ENCODE measurements at places on chromosomes 5 and 9.

GRCh38 chr5:118557251-118557661 is 431.1 kb downstream of the DTWD2 start:
- no peak for DNase-seq

GRCh38 chr5:78672154-78672553 is 23.6 kb upstream of the LHFPL2 start:
- DNase-seq = no peak

DNA sequence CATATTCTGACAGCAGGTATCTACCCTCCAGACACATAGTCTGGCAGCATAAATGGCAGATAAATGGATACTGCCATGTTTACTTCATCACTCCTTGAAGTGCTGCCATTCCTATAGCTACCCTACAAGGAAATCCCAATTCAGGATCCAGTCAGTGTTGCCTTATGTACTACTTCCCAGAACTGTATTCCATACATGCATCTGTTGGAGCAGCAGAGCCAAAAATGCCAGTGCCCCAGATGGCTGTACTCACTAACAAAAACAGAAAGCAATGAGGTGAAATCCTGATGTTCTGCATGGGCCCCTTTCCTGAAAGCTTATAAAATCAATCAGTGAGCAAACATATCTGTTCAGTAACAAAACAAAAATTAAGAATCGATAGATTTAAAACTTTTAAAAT is 490.0 kb upstream of the COX7C start:
- no peak for DNase-seq

- no peak for DNase-seq
These were observed 123.8 kb downstream of the DMRT2 start for GRCh38 chr9:1173993-1174392.

DNA sequence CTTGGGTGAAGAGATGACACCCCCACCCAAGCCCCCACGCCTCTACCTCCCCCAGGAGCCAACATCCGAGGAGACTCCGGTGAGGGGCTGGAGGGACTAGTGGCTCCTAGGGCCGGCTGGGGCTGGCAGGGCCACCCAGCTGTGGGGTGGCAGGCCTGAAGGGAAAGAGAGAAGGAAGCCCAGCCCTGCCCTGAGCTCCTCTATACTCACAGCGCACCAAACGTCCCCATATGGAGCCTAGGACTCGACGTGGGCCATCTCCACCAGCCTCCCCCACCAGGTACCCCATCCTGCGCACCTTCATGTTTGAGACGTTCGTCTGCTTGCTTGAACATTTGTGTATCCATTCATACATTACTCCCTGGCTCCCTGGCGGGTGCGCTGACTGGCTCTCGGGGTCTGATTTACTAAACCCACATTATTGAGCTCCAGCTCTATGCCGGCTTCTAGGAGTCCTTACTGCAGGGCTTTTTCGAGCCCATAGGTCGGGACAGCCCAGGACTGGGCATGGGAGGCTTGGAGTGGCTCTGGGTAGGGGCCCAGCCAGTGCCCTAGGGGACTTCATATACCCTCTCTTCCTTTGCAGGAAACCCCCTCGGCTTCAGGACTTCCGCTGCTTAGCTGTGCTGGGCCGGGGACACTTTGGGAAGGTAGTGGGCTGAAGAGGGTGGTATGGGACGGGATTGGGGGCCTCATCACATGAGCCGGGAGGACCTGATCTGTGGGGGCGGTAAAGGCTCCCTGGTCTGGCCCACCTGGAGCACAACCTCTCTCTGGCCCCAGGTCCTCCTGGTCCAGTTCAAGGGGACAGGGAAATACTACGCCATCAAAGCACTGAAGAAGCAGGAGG is 9.1 kb downstream of the ZDHHC12 start:
- DNase-seq = no peak

DNA sequence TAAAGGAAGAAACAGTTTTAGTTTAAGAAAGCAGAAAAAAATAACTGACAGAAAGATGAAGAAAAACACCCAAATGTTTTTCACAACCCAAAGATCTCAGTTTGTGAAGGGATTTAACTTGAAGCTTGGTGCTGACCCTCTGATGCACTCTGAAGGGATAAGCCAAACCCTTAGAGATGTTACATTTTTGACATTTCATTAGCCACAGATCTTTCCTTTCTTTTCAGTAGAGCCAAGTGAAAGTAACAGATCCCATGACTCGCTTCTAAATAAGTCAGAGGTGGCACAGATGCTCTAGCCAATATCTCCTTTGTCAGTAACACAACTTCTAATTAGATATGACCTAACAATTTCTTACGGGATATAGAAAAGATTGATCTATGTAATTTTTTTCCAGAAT is 394.5 kb upstream of the EDIL3 start:
- DNase-seq = no peak

DNA sequence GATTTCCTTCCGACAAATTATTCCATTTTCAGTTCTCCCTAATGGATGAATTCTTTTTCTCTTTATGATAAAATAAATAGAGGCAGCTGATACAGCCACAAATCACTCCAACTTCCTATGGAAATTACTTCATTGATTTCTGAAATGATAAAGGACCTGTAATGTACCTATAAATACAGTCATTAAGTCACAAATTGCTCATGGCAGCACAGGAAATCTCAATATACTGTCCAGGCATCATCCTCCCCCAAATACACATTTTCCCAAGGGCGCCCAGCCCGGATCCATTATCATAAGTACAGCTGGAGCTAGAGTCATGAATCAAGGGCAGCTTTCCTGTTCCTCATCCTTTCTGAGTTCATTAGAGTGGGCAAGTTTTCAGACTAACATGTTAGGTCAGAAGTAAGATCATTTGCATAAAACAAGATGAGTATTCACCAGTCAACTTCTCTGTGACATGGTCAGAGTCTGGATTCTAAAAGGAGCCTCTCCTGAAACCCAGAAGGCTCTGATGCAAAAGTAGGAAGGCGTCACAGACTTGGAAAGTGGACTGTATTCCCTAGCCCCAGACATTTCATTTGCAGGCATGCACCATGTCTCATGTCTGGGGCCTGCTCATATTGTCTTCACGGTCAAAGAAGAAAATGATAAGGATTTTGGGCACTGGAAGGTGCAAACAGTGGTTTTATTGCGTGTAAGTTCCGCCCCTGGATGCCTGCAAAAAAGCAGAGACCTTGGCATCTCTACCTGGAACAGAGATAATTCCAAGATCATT is 383.2 kb downstream of the PLK2 start:
- DNase-seq = no peak

GRCh38 chr5:11903121-11903613 is 1.1 kb downstream of the CTNND2 start:
- no peak for DNase-seq

- no peak for DNase-seq
These were observed 218.6 kb downstream of the SEMA6A start for GRCh38 chr5:116355819-116356601.

GRCh38 chr9:98778711-98779530 is 17.4 kb downstream of the ANKS6 start:
- no peak for DNase-seq

GRCh38 chr9:7671847-7672246 is 127.7 kb downstream of the DMAC1 start:
- DNase-seq = no peak

DNA sequence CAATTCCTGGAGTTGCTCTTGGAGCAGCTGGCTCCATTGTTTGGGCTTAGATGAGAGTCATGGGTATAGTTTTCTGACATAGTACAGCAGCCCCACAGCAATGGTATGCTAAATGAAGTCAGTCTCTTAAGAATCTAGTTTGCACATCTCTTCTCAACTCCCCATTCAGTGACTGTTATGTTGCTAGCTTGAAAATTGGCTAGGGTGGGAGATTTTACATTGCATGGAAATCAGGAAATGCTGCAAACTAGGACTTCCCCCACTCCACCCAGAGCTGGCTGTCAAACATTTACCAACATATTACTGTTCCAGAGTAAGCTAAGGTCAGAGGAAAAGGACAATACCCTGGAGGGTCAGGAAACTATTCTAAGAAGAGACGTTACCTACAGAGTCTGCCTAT is 17.6 kb upstream of the FCHO2 start:
- DNase-seq = no peak

DNA sequence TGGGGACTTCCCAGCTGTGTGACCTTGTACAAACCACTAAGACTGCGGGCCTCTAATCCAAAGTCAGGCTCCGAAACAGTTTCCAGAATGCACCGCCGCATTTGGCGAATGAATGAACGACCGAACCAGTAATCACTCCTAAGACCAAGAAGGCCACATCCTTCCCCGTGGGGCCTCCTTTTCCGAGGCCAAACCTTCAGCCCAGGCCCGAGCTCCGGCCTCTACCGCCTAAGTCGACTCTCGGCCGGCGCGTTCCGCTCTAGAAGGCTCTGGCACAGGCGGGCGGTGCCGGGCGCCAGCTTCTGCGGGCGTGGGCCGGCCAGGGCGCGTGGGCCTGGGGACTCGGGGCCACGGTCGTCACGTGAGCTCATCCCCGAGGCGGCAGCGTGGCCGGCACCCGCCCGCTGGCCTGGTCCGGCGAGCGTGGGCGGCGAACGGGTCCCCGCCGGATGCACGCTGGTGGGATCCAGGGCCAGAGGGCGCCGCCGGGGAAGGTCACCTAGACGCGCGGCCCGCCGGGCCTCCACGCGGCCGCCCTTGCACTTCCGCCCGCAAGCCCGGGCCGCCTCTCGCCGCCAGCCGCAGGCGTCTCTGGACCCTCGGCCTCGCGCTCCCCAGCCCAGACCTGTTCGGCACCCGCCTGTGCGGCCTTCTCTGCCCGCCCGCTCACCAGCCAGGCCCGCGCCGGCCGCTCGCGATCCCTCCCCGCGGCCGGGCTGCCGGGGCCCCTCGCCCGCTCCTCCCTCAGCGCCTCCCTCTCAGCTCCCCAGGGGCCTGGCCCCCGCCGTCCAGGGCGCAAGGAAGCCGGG is 754 bp downstream of the VDAC1 start:
- peak; percentile 55 for DNase-seq

GRCh38 chr9:98263482-98264357 is 8.3 kb upstream of the TBC1D2 start:
- peak; percentile 87 for DNase-seq

DNA sequence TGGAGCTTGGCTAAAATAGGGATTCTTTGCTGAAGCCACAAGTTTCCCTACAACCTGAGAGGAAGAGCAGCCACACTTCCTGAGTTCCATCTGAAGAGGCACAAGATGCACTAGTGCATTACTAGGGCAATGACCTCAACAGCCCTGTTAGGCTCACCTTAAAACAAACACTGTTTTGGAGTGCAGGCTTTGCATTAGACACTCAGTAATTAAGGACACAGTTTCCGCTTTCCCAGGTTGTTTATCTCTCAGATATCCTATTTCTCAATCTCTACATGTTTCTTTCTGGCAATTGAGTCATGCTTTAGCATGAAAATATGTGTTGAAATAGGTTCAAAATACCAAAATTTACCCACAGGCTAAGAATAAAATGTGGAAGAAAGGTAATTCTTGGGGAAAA is 34.2 kb downstream of the EMB start:
- no peak for DNase-seq

GRCh38 chr9:115413766-115414382 is 295.9 kb upstream of the TNC start:
- no peak for DNase-seq

DNA sequence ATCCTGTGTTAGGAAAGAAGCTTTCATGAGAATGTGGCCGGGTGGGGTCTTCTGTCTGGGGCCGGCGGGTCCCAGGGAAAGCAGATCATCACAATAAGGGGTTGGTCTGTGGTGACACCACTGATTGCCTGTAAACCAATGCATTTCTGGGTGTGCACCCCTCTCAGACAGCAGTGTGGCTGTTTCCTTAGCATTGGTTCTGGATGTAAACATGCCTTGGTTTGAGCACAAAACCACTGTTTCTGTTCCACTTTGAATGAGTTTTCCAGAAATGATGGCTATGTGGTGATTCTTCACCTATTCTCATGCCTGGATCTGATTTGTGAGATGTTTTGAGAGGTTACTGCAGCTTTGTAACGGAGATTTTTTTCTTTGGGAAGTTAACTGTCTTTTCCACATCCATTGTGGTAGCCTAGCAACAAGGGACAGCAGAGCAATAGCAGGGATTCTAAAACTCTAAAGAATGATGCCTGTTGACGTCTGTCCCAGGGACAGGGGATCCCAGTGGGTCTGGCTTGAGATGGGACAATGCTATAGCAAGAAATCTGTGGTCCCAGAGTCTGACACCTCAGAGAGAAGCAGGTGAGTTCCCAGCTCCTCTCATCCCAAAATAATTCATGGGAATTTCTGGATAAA is at the start of gene CCDC192:
Gene CCDC192, plus strand, starts transcription at position 466 of the 636 bp plus-strand sequence. Its CDS starts 55 bp downstream, at position 521.
- no peak for DNase-seq

GRCh38 chr5:39231705-39232525 is 12.6 kb upstream of the FYB1 start:
- DNase-seq = peak; percentile 46

DNA sequence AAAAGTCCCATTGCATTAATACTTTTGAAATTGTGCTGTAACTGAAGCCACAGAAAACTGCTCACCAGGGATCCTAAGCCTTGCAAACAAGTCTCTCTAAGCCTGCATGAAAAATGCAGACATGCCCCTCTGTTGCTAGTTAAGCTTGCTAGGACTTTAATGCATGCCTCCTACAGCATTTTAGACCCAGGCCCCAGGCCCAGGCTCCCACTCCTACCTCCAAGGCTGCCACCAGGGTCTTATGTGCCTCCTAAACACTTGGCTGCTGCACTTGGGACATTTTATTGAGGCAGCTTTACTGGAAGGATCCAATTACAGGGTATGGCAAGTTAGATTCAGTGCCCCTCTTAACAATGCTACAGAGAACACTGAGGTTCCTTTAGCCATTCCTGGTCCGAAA is 467.3 kb upstream of the CLINT1 start:
- DNase-seq = no peak

DNA sequence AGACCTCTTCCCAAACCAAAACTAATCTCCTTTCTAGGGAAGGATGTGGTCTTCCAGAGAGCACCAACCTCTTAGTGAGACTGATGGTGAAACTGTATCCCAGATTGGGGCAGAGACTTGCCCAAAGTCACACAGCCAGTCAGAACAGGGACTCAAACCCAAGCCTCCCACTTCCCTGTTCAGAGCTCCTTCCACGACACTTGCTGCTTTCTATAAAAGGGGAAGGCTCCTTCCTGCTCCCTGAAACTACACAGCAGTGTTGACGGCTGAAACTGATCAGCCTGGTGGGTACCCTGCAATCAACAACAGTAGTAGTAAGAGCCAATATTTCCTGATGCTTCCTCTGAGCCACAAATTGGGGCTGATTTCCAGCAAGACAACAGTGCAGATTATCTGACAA is 1.5 kb downstream of the TOR2A start:
- DNase-seq = no peak

DNA sequence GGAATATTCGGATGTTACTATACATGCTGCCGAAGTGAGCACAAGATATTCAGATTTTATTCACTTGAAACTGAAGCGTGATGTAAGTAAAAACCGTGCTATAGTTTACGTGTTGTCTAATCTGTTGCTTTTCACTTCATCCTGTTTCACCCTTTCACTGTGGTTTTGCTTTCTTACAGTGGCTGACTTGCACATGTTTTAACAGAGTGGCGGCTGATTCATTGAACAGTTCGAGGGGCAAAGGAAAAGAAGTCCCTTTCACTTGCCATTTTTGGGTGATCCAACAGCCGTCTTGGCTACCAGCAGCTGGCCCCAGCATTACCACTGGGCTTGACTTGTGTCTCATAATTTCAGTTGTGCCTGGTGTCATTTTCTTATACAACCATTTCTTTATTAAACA is 134.0 kb downstream of the IRX1 start:
- no peak for DNase-seq
